ENCODE measurements at places on chromosomes 1 and 21.
A peak's percentile ranks its signal among the peaks of the same experiment; 100 is the strongest.

DNA sequence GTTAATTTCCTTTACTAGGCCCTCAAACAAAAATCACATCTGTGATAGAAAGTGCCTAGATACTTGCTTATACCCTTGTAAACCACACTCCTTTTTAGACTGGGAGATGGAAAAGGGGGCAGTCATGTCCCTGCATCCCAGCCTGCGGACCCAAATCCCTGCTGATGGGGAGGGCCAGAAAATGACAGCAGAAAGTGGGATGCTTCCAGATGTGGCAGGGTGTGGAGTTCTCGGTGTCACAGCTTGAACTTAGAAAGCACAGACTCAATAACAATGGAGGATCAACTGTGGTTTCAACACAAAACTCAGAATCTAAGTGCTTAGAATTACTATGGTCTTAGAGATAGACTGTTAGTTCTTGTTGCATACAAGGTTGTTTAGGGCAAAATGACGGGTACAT, 95.6 kb upstream of the F3 start:
- DNase-seq: no peak

GRCh38 chr1:86176226-86176625, 19.7 kb upstream of the COL24A1 start:
- DNase-seq: no peak

DNA sequence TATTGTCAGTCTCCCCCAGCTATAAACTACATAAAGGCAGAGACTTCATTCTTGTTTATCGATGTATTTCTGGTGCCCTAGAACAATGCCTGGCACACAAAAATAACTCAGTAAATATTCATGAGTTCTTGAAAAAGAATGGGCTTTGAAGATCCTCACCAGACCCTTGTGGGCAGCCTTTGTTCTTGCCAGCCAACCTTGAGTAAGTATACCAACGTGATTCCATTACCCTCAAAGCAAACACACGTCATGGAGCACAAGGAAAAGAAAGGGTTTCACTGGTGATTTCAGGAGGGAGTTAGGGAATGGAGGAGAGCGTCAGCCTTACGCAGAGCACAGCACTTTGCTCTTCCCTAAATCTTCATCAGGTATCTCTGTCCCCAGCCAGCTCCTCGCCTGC, 29.4 kb downstream of the NMNAT2 start:
- DNase-seq: no peak

DNA sequence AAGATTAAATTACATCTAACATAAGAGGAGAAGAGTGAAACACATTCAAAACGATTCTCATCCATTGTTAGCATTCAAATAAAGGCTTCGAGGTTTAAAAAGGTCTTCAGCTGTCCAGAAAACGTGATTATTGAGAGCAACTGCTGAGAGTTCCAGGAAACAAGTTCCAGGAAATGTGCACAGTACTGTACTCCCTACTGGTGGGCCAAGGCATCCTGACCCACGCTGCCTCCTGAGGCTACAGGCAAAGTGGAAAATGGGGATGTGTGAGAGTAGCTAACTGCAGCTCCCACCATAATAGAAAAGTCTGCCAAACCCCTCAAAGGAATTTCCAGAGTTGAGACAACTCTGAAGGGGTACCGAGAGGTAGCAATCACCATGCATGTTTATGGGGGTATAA, 2.0 kb downstream of the VAV3 start:
- DNase-seq: no peak

DNA sequence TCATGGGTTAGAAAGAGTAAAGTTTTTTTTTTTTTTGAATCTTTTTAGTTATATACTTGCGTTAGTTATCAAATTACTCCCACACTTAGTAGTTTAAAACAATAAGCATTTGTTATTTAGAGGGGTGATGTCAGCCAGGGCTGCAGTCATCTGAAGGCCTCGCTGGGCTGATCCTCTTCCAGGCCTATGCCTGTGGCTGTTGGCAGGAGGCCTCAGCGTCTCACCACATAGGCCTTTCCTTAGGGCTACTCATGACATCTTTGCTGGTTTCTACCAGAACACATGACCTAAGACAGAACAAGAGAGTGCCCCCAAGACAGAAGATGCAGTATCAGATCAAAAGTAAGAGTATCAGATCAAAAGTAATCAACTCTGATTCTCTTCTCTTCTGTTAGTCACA, 167.4 kb downstream of the HHAT start:
- DNase-seq: no peak

DNA sequence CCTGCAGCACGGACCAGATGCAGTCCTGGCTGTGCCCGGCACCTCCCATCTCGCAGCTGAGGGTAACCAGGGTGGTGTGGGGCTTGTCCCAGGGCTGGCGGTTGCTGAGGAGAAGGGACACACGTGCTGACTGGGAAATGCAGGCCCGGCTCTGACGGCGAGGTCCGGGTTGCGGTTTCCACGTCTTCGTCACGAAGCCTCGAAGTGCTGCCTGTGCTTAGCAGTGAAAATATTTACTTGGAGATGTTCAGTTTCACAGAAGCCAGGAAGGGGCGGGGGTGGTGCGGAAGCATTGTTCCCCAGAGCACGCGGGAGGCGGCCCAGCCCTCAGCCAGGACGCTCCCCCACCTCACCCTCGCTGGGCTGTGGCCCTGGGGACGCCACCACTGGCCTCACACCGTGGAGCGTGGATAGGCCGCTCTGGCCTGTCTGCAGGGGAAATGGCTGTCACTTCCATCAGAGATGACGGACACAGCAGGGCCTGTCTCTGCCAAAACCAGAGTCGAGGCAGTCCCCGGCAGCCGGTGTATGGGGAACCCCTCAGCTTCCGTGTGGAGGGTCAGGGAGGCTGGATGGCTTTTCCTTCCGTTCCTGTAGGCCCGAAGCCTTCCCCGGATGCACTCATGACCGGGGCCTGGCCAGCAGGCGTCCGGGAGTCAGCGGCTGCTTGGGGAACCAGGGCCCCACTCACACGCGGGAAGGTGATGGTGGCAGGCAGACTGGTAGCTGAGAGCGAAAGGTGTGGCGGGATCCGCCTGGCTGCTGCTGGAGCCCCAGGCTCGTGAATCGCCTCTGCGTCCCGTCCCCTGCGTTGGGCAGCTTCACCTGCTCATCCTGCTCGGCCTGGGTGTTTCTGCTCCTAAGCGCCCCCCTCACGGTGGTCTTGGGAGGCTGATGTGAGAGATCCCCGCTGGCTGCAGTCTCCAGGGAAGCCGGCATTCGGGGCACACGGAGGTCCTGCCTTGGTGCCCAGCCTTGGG, 14.7 kb upstream of the POFUT2 start:
- DNase-seq: no peak

- no peak for DNase-seq
Measured at GRCh38 chr1:161099090-161099802, 1.1 kb downstream of the KLHDC9 start.

GRCh38 chr1:89826594-89826993, 5.8 kb downstream of the LRRC8D start:
- DNase-seq: no peak

DNA sequence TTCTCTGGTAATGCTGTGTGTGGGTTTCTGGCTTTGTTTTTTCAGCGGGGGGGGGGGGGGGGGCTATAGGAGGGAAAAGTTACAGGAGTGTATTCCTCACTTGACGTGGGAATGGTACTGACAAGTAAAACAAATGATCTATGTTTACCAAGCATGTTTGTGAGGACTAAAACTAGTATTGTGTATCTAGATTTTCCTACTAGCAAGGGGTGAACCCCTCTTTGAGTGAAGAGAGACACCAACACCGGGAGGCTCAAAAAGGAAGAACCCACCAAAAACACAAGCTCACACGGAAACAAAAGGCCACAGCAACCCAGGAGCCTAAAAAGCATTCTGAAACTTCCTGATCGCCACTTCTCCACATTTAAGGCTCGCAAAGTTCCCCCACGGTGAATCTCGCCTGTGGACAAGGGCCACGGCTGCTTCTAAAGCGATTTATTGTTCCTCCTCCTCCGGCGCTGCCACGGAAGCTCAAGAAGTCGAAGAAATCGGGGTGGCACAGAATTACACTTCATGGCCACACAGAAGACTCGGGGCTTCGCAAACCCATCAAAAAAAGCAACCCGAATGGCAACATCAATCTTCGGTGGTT, 703 bp downstream of the PUM1 start:
- no peak for DNase-seq

DNA sequence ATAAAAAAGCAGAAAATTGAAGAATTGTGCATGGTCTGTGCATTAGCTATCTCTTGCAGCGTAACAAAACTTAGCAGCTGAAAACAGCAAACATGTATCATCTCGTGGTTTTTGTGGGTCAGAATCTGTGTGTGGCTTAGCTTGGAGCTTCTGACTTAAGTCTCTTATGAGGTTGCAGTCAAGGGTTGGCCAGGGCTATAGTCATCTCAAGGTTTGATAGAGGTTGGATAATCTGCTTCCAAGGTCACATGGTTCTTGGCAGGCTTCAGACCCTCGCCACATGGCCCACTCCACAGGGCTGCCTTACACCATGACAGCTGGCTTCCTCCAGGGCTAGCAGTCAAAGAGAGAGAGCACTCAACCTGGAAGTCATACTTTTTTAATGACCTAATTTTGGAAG, 35.9 kb downstream of the CNST start:
- no peak for DNase-seq

GRCh38 chr1:39266269-39266668, 61.8 kb downstream of the MACF1 start:
- DNase-seq: peak; percentile 65

DNA sequence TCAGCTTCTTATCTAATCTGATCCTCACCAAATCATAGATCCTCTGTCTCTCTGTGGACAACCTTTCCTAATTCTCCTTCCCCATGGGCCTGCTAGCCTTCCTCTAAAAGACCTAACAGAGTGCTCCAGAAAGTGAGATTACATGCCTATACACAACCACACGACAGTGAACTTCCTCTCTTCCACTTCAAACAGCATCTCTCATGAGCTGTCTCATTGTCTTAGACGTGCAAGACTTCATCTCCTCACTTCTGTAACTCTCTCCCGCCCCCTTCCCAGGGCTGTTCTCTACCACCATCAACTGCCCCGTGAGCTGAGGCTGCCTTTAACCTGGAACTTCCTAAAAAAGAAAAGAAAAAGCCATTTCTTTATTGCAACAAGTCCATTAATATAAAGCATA, 14.1 kb upstream of the A3GALT2 start:
- DNase-seq: no peak

GRCh38 chr21:33312121-33312520, 12.6 kb upstream of the IFNAR1 start:
- DNase-seq: no peak

GRCh38 chr1:206891412-206891811, 5.8 kb upstream of the IL24 start:
- no peak for DNase-seq

GRCh38 chr1:154716011-154716410, 108.0 kb upstream of the ADAR start:
- no peak for DNase-seq

- DNase-seq: no peak
Measured at GRCh38 chr1:102837551-102837950, 270.8 kb downstream of the COL11A1 start.

GRCh38 chr1:60664086-60664625, 418.2 kb upstream of the NFIA start:
- DNase-seq: no peak

DNA sequence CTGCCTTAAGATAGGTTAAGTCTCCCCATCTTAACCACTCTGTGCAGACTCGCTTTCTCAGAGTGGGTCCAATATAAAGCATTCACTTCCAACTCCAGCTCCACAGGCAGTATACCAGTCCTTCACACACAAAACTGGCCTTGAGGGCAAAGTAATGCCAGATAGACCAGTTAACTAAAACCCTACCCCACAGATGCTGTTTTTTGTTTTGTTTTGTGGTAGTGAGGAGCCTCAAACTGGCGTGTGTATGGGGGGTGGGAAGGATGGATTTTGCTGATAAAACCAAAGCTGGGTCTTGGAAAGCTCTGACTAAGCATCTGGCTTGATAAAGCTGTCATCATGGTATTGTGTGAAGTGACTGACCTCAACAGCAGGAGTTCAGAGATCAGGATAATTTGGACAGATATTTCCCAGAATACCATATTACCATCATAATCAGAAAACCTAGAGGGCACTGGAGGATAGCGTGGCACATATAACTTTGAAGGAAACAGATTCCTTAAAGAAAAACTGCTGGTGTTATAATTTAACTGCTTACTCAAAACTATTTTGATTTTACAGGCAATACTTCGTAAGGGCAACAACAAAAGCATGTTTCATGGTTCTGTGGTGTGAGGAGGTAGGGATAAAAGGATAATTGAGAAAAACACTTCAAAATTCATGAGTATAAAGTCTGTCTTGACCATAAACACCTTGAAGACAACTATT, 29.6 kb upstream of the CPLANE2 start:
- DNase-seq: no peak

DNA sequence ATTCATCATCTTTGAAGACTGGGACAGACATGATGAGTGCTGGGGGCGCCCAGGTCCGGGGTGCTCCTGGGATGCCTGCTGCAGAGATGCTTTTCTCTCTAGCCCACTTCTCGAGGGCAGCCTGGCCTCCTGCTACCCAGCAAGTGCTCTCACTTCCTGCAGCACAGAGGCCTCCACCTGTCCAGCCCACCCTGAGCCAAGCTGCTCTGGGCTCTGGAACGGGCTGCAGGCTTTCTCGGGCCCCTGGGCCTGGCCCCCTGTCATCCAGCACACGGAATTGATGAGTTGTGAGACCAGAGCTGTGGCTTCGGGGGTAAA, 469.5 kb upstream of the VAMP3 start:
- DNase-seq: no peak

DNA sequence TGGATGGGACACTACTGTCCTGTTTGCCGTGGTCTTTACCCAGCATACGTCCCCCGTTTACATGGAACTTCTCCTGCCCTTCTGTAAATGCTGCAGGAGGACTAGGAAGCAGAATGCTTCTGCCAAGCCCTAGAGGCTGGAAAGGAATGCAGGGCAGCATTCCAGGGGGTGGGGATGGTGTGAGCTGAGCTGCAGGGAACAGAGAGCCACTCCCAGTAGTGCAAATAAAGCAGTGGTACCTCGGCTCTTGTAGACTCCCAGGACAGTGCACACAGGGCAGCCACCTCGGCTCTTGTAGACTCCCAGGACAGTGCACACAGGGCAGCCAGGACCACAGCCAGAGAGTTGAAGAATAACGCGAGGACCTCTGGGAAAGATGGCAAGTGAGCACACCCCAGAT, 35.4 kb downstream of the PTPRU start:
- peak; percentile 61 for DNase-seq

DNA sequence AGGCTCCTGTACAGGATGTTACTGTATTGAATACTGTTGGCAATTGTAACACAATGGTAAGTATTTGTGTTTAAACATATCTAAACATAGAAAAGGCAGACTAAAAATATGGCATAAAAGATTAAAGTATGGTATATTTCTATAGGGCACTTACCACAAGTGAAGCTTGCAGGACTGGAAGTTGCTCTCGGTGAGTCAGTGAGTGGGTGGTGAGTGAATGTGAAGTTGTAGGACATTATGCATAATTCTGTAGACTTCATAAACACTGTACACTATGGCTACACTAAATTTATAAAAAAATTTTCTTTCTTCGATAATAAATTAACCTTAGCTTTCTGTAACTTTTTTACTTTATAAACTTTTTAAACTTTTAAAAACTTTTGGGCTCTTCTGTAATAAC, 13.7 kb upstream of the TRIM62 start:
- no peak for DNase-seq

- no peak for DNase-seq
Measured at GRCh38 chr1:217482356-217483102, 148.4 kb downstream of the GPATCH2 start.

Data from A673 (cell line).